Activated B cell treated with CpG ODN at 0.5 μM for 24 hours (primary cell): ENCODE measurements at places on chromosomes 11 and 22. TPM values are rescaled to one million over a fixed set of nuclear protein-coding genes. Genes with fewer than 3 reads are reported as not detected.

Gene CD248
- total RNA-seq, result 0.22 TPM in 1 of 2 replicates, not detected in the other

Gene SPI1
- 63.9 and 68.8 TPM in 2 replicates for total RNA-seq

Gene OR5D13
- total RNA-seq, result not detected in 2 replicates

Gene PGGHG
- total RNA-seq, result 62.3 and 74.1 TPM in 2 replicates

Gene LRRC55
- total RNA-seq, result not detected in 2 replicates

Gene GRM5
- total RNA-seq, result not detected in 2 replicates

Gene C22orf42
- not detected in 2 replicates for total RNA-seq

Gene VWCE
- 0.76 and 1.3 TPM in 2 replicates for total RNA-seq

Gene TEX12
- not detected in 2 replicates for total RNA-seq

Gene OR5P2
- total RNA-seq, result not detected in 2 replicates

Gene OR4D11
- total RNA-seq, result not detected in 2 replicates

Gene KLHDC7B
- 4.9 and 5.2 TPM in 2 replicates for total RNA-seq

Gene OR51B2
- not detected in 2 replicates for total RNA-seq

Gene TRIM29
- not detected in 2 replicates for total RNA-seq

Gene CYTH4
- total RNA-seq, result 37.2 and 40.3 TPM in 2 replicates

Gene OTOG
- not detected in 2 replicates for total RNA-seq

Gene CASP5
- total RNA-seq, result 0.32 TPM in 1 of 2 replicates, not detected in the other
